NCI-H2029 (cell line): ENCODE measurements at places on chromosomes 16 and 17.

- DNase-seq, result no peak
Observed at GRCh38 chr16:708959-709358, 3.4 kb upstream of the FBXL16 start.

GRCh38 chr16:64445649-64446048, 676.2 kb downstream of the CDH11 start:
- DNase-seq, result no peak

DNA sequence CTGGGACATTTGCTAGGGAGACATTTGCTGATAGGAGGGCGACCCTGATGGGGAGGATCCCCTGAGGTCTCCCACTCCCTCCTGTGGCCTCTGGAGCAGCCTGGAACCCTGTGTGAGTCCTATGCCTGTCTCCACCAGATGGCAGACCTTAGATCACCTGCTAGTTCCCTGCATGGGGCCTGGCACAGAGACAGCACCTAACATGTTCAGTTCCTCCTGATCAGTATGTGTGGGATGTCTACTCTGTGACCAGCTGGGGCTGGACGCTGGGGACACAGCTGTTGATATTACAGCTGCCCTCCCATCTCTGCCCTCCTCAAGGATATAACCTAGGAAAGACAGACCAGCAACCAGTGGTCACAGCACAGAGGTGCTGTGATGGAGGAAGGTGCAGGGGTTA, 1.1 kb upstream of the ADCY7 start:
- DNase-seq, result no peak

- DNase-seq, result no peak
Observed at GRCh38 chr17:42682722-42683403, 532 bp downstream of the CNTNAP1 start.

DNA sequence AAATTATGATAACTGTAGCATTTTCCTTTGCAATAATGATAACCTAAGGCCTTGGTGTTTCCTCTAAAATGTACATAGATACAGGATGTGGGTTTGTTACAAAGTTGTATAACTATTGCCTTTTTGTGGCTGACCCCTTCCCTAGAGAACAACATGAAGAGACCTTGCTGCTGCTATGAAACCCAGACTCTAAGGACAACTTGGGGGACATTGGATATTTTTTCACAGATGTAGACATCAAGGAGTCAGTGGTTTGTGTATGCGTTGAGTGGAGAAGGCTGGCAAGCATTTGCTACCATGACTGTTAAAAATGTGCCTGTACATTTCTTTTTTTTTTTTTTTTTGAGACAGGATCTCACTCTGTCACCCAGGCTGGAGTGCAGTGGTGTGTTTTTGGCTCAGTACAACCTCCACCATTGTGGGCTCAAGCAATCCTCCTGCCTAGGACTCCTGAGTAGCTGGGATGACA, 12.3 kb downstream of the HMOX2 start:
- no peak for DNase-seq

DNA sequence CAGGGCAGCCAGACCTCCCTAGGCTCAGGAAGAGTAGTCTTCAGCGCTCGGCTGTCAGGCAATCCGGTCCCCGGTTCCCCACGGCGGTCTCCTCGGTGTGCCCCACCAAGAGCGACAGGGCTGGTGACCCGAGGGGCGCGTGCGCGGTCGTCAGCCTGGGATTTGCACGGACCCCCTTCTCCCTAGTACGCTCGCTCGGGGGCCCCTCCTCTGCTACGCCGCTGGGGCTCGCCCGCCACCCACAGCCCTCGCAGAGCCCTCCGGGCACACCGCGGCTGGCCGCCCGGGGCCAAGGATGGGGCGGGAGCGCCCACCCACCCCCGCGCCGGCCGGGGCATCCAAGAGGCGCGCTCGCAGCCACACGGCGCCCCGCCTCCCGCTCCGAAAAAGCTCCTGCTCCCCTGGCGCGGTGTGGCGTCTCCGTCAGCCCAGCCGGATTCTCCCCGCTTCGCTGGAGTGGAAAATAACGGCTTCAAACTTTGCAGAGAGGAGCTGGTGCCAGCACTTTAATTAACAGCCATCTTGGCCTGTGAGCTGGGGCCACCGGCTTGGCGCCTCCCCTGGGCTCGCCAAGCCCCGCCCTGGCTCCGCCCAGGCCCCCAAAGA, 2.1 kb upstream of the C1QL1 start:
- no peak for DNase-seq
